ENCODE measurements at places on chromosomes 7 and 10. TPM values are rescaled to one million over a fixed set of nuclear protein-coding genes. Genes with fewer than 3 reads are reported as not detected.

The IKZF1 gene
- total RNA-seq, result 124 TPM

The OPN1SW gene
- total RNA-seq, result not detected

DNA sequence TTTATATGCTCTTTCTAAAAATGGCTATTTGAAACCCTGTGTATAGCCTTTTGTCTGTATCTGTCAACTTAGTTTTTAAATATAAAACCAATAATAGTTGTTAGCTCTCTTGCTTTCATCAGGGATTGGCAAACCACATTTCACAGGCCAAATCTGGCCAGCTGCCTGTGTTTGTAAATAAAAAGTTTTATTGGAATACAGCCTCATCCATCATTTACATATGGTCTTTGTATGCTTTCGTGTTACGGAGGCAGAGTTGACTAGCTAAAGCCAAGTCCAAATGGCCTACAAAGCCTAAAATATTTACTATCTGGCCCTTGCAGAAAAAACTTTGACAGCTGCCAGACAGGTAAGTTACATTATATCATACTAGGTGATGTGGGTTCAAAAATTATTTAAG lies 235.0 kb downstream of the BICC1 start:
- DNase-seq, result no peak
- no peak overlapping the region for H3K4me3 ChIP-seq
- no peaks in the 10 kb centered on the region for H3K27me3 ChIP-seq
- H3K27ac ChIP-seq, result no peak overlapping the region
- no peaks in the 10 kb centered on the region for H3K4me1 ChIP-seq
- no peaks in the 10 kb centered on the region for H3K36me3 ChIP-seq

DNA sequence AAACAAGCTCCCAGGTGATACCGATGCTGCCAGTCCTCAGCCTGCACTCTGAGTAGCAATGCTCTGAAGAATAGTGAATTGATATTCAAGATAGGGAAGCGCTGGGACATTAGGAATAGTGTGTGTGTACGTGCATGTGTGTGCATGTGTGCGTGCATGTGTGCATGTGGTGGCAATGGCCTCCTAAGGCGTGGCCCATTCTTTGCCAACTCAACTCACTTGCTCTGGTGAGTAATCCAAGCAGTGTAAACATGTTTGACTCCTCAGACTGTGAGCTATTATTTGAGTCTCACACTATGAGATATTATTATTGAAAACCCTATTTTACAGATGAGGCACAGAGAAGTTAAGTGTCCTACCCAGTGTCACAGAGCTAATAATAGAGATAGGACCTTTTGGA lies 186.6 kb downstream of the RAB11FIP2 start:
- H3K27me3 ChIP-seq, result no peaks in the 10 kb centered on the region
- DNase-seq, result no peak
- H3K27ac ChIP-seq, result no peak overlapping the region
- H3K36me3 ChIP-seq, result no peaks in the 10 kb centered on the region
- no peaks in the 10 kb centered on the region for H3K4me1 ChIP-seq

DNA sequence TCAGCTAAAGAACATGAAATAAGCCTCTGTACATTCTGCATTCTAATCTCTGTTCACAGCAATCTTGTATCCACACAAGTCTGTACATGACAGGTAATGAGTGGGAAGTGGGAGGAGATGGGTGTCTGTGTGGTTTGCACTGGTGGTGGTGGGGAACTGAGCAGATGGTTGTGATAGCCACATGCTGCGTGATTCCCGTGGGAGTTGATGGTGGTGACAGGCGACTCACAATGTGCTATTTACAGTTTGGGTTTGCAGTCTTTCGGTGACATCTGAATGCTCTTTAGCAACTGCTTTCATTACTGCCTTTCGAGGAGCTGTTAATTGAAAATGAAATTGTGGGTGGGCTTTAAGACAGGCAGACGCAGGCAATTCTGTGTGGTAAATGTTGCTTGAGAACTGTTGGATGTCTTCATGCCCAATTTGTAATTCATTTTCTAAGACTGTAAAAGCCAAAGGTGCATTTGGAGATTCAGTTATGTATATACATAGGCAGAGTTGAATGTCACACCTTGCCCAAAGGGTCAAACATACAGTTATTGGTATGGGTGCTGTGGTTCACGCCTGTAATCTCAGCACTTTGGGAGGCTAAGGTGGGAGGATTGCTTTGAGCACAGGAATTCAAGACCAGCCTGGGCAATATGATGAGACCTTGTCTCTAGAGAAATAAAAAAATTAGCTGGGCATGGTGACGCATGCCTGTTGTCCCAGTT lies 308.2 kb downstream of the AUTS2 start:
- H3K27ac ChIP-seq, result peak overlapping the region; percentile 11
- no peak overlapping the region for H3K4me3 ChIP-seq
- H3K36me3 ChIP-seq, result no peaks in the 10 kb centered on the region
- DNase-seq, result no peak
- no peaks in the 10 kb centered on the region for H3K27me3 ChIP-seq
- H3K4me1 ChIP-seq, result peaks cover 6% of the 10 kb centered on the region

GRCh38 chr7:42831006-42831717 lies 80.7 kb downstream of the C7orf25 start:
- no peak for DNase-seq
- H3K27ac ChIP-seq, result no peak overlapping the region
- no peaks in the 10 kb centered on the region for H3K36me3 ChIP-seq
- H3K27me3 ChIP-seq, result no peaks in the 10 kb centered on the region
- no peaks in the 10 kb centered on the region for H3K4me1 ChIP-seq
- no peak overlapping the region for H3K4me3 ChIP-seq

DNA sequence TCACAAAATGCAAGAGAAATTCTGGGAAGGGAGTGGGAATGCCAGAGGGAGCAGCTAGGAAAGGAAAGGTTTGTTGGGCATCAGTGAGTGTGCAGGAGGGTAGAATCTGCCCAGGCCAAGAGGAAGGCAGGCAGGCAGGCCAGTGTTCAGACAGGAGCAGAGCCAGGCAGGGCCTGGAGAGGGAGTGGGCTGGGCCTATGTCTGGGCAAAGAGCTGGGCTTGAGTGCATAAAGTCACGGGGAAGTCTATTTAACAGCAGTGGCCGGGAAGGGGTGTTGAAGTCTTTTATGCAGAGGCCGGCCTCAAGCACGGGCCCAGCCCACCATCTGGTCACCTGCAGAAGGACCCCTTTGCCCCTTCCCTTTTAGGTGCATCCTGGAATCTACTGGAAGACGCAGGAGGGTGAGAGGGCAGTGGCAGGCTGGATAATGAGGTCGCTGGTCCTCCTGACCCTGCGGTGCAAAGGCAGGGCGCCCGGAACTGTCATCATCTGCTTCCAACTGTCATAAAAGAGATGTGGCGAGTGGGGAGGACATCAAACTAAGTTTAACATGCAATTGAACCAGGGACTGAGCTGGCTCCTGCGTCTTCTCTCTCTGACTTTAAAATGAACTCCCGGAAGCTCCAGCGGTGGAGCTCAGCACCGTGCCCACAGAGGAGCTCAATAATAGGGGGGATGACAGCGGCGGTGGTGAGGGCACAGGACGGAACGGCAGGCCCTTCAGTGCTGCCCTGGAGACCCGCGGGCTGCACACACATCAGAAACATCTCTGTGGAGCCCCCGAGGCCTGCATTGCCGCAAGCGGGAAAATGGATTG lies 29.5 kb downstream of the CARD11 start:
- peaks cover 2% of the 10 kb centered on the region for H3K36me3 ChIP-seq
- no peak for DNase-seq
- H3K4me1 ChIP-seq, result no peaks in the 10 kb centered on the region

- no peak overlapping the region for H3K4me3 ChIP-seq
- peaks cover 5% of the 10 kb centered on the region for H3K4me1 ChIP-seq
- no peak overlapping the region for H3K27ac ChIP-seq
- no peak for DNase-seq
- no peaks in the 10 kb centered on the region for H3K27me3 ChIP-seq
- H3K36me3 ChIP-seq, result no peaks in the 10 kb centered on the region
Observed at GRCh38 chr7:39488467-39489393, 77.5 kb upstream of the YAE1 start.

GRCh38 chr7:116577320-116577871 lies 52.6 kb downstream of the CAV1 start:
- H3K4me1 ChIP-seq, result no peaks in the 10 kb centered on the region
- DNase-seq, result no peak
